ENCODE measurements at places on chromosomes 16 and 17.

DNA sequence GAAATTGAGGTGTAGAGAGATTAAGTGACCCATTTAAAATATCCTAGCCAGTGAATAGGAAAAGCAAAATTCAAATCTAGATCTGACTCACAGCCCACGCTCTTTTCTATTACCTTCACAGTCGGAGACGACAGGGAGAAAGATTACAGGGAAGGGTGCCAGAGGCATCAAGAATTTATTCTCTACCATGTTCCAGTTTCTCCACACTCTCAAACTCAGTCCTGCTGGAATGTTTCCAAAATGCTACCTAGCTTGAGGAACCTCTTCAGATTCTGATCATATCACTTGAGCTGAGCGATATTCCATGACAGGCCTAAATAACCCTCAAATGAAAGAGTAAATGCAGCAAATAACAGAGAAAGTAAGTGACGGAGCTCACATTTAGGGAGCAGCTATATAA, 5.4 kb upstream of the PSMD7 start:
- DNase-seq = no peak

DNA sequence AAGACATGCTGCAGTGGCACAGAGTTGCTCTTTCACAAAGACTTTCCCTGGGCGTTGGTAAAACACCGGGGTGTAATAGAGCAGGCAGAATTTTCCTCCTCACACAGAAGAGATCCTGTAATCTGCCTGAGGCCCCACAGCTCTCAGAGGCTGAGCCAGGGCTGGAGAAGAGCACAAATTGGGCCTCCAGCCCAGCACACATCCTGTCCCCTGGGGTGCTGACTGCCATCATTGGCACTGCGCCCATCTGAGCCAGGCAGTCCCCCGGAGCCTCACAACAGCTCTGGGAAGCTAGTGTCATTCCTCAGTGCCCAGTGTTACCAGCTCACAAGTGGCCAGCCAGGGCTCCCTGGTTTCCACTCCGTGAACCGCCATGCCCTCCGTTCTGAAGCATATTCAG, 119.4 kb downstream of the SOCS1 start:
- no peak for DNase-seq

DNA sequence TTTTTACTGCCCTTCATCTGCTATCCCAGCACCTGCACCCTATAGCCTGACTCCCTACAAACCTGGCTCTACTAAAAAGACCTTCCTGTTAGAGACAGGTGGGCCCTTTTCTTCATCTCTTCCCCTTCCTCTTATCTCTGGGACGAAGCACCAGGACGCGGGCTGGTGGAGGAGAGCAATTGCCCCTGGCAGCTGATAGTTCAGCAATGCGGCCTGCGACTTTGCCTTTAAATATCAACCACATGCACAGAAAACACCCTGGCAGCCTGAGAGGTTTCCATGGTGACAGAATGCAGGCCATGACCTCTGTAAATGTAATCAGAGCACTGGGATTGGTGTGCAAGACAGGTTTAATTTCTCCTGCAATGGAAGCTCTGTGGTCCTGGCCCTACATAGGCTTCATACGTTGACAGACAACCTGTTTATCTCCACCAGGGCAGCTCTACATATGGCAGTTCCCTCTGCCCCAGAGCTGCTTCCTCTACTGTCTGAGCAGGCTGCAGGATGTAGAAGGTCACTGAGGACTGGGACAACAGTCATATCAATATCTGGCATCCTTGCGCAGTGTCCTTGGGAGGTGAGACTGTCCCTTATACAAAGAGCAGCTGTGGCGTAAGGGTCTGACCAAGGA, 10.0 kb upstream of the SKAP1 start:
- peak; percentile 59 for DNase-seq

GRCh38 chr16:73016488-73016830, 31.5 kb downstream of the ZFHX3 start:
- DNase-seq = no peak
